NCI-H82 (cell line): ENCODE measurements at places on chromosomes 5 and 9.
A peak's percentile ranks its signal among the peaks of the same experiment; 100 is the strongest.

DNA sequence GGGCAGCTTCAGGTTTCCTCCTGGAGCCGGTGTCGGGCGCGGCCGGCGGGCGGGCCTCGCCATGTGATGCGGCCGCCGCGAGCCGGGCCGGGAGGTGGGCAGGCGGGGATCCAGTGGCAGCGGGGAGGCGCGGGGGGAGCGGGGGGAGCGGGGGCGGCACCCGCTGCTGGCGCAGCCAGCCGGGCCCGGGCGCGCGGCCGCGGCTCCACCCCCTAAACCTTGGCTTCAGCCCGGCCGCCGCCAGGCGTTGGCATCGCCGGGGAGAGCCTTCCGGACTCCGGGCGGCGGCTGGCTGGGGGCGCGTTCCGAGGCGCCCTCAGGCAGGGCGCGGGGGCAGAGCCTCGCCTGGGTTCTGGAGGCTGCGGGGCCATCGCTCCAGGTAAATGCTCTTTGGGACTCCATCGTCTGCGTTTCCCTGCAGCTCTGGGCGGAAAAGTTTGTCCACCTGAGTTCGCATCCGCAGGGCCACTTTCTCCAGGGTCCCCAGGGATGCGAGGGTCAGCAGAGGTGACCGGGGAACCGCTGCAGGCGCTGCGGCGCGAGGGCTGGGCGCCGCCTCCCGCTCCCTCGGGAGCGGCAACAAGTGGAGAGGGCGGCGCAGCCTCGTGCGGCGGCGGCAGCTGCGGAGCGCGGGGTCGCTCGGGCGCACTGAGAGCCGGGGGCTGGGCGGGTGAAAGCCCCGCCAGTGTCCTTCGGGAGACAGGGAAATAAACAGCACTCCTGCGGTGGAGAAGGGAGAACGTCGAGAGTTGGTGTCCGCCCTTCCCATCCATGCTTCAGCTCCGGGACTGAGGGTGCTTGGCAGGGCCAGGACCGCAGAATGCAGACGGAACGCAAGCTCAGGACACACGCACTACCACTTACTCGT is at the start of gene ARHGEF28:
Gene ARHGEF28, plus strand, starts transcription at position 253 of the 868 bp plus-strand sequence. CDS start 58,656 bp downstream, outside the sequence.
- DNase-seq: peak; percentile 70

- DNase-seq: no peak
These were observed 43.3 kb downstream of the NCS1 start for GRCh38 chr9:130215341-130216119.

DNA sequence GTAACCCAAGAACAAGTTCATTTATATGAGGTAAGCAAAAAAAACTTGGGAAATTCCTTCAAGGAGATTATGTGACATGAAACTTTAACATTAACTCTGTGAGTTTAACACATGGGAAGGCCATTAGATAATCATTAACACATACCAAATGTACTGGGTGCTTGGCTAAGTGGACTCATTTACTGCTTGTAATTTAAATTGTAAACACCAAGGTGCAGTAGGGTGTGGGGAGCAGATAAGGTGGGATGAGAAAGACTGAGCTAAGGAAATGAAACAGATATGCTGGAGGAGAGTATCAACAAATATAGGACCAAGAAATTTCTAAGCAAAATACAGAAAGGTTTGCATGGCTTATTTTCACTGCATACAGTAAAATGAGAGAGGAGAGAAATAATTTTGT is 2384.8 kb upstream of the ACO1 start:
- DNase-seq: no peak

GRCh38 chr9:105436783-105437182 is 11.1 kb upstream of the FSD1L start:
- peak; percentile 11 for DNase-seq

DNA sequence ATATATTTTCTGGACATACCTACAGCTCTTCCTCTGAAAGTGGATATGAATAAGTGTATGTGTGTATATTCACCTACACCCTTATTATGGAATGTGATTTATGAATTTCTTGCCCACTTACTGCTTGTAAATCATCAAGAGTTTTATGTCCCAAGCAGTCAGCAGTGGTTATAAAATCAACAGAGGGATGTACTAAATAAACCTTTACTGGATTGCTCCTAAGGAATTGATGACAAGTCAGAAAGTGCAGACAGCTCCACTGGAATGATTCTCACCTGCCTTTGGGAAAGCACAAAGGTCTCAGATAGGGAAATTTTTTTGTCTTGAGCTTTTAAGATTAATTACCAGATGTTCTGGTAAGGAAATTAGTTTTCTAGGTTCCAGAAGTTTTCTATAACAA is 9.3 kb downstream of the TMEM174 start:
- no peak for DNase-seq

DNA sequence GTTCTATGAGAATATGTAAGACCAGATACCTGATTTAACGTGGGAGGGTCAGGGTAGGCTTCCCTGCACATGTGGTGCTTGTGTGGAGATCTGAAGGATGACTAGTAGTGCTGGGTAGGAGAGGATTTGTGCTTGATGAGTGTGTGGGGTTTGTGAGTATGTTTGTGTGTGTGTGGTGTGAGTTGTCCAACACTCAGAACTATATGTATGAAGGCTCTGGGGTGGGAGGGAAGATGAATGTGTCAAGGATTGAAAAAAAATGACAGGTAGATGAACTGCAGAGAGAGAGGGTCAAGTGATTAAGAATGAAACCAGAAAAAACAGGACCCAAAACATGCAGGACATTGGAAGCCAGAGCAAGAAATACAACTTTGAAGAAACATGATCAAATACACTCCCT is 154.6 kb upstream of the NR3C1 start:
- no peak for DNase-seq
